Mesothelial cell of epicardium (in vitro differentiated cells): ENCODE measurements at places on chromosomes 3 and 15. TPM values are rescaled to one million over a fixed set of nuclear protein-coding genes. Genes with fewer than 3 reads are reported as not detected.

DNA sequence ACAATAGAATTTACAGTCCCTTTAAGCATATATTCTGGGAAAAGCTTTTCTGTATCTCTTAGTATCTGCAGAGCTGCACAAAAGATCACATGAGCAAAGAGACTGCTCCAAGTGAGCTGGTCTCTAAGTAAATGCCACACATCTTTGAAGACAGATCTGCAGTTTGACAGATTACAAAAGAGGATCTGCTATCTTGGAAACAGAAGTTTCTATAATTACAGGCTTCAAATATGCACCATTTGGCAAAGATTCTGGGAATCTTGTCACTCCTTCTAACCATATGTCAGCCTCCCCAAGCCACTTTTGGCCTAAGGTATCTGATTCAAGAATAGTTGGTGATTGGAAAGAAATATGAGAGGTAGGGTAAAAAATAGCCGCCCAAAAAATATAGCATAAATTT, 9.6 kb upstream of the CFAP44 start:
- DNase-seq = no peak

DNA sequence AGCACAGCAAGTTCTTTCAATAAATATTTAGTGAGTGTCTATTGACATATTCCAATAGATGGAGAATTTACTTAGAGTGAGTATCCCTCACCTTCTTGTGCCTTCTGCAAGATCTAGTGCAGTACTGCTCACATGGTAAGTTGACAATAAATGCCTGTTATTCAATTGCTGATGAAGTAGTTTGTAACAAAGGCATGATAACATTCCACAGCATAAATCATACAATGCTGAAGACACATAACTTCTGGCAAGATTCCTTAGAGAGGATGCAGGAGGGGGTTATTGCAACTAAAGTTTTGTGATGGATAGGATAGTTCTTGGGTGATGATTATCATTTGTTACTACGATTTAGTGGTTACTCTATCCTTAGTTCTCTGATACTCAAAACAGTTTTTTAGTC, 112.2 kb upstream of the RBMS3 start:
- DNase-seq = no peak

- DNase-seq = no peak
Measured at GRCh38 chr15:40563426-40563825, 1.4 kb downstream of the CCDC32 start.

Gene IREB2
- 84.9 to 105 TPM (median 90.1 TPM) in 3 replicates for total RNA-seq

DNA sequence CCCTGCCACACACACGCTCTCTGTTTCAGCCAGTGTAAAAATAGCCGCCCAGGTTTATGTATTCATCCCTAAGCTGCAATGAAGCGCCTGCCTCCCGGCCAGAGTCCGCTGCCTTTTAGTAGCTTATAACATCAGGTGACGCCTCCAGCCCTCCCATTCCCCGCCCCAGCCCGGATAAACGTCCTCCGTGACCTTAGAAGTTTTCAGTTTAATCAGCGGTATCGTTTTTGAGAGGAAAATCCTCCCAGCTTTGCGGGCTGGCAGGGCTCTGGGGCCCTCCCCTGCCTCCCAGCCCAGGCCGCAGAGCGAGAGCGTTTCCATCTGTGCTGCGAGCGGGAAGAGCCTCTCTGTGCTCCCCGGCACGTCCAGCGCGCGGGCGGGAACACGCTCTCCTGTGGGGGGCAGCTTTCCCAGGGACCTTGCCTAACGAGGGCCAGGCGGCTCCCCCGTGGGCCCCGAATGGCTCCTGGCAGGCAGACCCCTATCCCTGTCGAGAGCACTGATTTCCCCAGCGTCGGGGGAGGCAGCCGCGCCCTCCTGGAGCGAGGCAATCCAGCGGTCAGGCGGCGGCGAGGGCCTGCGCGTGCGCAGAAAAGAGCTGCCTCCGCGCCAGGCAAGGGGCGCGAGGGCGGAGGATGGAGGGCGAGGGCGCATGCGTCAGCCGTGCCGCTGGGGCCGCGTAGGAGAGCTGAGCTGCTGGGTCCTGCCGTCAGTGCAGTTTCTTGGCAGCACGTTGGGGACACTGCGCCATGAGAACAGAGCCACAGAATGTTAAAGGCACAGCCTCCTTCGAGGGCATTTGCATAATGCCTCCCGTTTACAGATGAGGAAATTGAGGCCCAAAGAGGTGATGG, 71.1 kb downstream of the CCNL1 start:
- peak; percentile 98 for DNase-seq

Gene CISH
- 15.2 to 16.7 TPM (median 15.2 TPM) in 3 replicates for total RNA-seq

DNA sequence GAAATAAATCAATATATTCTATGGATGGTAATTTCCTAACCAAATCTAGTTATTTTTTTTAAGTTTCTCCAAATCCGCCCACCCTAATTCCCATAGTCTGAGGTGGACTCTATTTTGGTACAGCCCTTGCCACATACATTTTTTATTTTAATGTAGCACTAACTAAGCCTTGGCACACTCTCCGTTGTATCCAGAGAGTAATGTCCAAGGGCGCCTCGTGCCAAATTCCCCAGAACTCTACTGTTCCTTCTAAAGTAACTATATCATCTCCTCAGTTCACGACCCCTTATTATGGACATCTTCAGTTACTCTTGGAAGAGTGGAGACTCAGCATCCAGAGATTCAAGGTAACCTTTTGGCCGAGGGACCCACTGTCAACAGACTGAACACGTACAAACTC, 1.3 kb downstream of the VGLL3 start:
- DNase-seq = no peak

Gene RPL29
- total RNA-seq = 1,237 to 1,322 TPM (median 1,301 TPM) in 3 replicates

GRCh38 chr3:5504135-5504534, 316.6 kb downstream of the EDEM1 start:
- DNase-seq = no peak

- DNase-seq = no peak
Measured at GRCh38 chr3:111861391-111861790, 2.3 kb downstream of the PHLDB2 start.

Gene SEMA3F
- total RNA-seq = 94.5 to 101 TPM (median 99.1 TPM) in 3 replicates

Gene VGLL3
- 11.9 to 13.5 TPM (median 13.4 TPM) in 3 replicates for total RNA-seq

- DNase-seq = no peak
Measured at GRCh38 chr3:192816351-192816750, 89.0 kb upstream of the FGF12 start.
